ENCODE measurements at places on chromosomes 5 and 9.

GRCh38 chr9:37417857-37418618 lies 4.5 kb upstream of the GRHPR start:
- ATAC-seq: no peak

DNA sequence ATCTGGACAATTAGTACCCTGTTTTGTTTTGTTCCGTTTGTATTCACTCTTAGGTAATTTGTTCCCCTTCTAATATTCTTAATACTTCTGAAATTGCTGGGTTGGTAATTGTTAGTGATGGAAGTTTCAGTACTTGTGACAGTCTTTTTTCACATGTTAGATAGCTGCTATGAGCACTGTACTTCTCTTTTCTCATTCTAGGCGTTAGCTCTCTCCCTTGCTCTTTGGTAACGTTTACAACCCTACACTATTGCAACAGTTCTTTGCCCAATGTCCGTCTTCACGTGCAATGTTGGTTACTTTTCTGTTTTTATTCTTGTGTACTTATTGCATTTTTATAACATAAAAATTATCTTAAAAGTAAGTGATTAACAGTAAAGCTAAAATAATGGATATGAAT lies 1509.0 kb downstream of the MAT2B start:
- ATAC-seq: no peak

DNA sequence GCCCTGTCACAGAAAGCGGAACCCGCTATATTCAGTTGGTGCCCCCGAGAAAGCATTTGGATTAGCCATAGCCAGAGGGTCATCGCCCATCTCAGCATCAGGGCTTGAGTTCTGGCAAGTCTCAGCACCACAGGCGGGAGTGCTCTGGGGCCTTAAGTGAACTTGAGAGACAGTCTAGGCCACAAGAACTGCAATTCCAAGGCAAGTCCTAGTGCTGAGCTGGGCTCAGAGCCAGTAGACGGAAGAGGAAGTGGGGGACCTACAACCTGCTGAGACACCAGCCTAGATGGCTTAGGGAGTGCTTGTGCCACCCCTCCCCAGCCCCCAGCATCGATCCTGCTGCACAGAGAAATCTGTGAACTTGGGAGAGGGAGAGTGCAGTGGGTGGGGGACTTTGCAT lies 594.9 kb downstream of the CCDC171 start:
- ATAC-seq: no peak

DNA sequence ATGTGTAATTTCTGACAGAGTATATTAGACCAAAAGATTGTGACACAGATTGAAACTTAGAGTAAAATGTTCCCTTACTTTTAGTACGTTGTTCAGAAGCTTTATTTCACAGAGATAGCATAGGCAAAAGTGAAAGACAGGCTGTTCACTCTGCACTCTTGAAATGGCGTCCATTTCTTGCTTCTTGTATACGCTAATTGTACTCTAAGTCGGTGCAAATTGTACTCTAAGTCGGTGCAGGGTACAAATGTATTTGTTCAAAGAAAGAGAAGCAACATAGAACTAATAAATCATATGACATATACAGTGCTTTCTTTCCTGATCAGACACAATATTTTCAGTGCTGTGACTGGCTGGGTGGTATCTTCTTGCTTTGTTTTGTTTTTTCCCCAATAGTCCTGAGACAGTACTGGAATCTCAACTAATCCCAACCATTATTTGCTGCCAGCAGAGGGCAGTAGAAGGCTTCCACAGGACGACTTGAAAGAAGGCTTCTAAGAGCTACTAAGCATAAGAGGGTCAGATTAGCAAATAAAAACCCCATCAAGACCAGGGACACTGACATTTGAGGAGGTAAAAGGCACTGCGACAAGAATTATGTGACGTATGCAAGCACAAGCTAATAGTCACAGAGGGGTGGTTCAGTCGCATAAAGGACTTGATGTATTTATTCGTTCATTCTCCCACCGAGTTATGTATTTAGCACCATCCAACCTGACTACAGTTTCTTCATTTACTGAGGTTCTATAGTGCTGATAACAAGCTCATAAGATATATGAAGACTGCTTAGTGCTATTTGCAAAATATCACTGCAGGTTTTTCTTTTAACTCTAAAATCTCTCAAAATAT lies 831.8 kb downstream of the TAF11L14 start:
- peak; percentile 44 for ATAC-seq

- ATAC-seq: no peak
Measured at GRCh38 chr5:147017191-147017590, 138.6 kb upstream of the PPP2R2B start.

Measured in activated T-helper 17 cell treated with anti-CD3 and anti-CD28 coated beads, Interleukin-2, amount 50 U/mL, for 72 hours (primary cell).